ENCODE measurements at places on chromosomes 12 and 14. TPM values are rescaled to one million over a fixed set of nuclear protein-coding genes. Genes with fewer than 3 reads are reported as not detected.

PTPRB gene
- 124 TPM for total RNA-seq

CDKL1 gene
- 136 TPM for total RNA-seq

OTX2 gene
- total RNA-seq: not detected

CMA1 gene
- total RNA-seq: not detected

METAP2 gene
- total RNA-seq: 90.5 TPM

MIA2 gene
- total RNA-seq: 15.1 TPM

STYK1 gene
- 2.7 TPM for total RNA-seq

CDCA3 gene
- 2.7 TPM for total RNA-seq

ATL1 gene
- total RNA-seq: 1.3 TPM

ASCL1 gene
- total RNA-seq: not detected

SYT10 gene
- total RNA-seq: not detected

HELB gene
- total RNA-seq: 2.2 TPM

LMNTD1 gene
- total RNA-seq: not detected

DERA gene
- 56.1 TPM for total RNA-seq

GRIP1 gene
- total RNA-seq: 0.09 TPM

MUCL1 gene
- not detected for total RNA-seq

RASSF8 gene
- total RNA-seq: 39.3 TPM

ALKBH2 gene
- 3.4 TPM for total RNA-seq

SERPINA9 gene
- not detected for total RNA-seq

COCH gene
- total RNA-seq: 8.8 TPM

HRK gene
- total RNA-seq: not detected

OR4E2 gene
- total RNA-seq: not detected

ART4 gene
- 80.9 TPM for total RNA-seq

PRKAG1 gene
- total RNA-seq: 44.7 TPM

C12orf54 gene
- total RNA-seq: not detected

WNT5B gene
- 0.17 TPM for total RNA-seq

All from dermis lymphatic vessel endothelial cell (primary cell).